ENCODE measurements at places on chromosomes 3 and 15.

DNA sequence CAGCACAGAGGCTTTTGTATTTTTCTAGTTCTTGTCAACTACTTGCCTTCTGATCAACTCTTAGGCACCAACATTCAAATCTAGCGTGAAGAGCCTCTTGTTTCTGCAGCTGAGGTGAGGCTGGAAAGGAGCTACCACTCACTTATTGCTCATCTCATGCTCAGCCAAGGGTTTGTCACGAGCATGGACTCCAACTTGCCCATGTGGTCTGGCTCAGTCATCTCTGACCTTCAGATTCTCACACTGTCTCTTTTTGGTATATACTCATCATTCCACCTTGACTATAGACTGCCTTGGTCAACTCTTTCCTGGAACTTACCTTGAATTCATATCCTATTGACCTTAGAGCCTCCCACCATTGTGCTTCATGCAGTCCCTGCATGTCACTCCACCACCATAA lies 5.2 kb upstream of the GJD2 start:
- no peak for DNase-seq

DNA sequence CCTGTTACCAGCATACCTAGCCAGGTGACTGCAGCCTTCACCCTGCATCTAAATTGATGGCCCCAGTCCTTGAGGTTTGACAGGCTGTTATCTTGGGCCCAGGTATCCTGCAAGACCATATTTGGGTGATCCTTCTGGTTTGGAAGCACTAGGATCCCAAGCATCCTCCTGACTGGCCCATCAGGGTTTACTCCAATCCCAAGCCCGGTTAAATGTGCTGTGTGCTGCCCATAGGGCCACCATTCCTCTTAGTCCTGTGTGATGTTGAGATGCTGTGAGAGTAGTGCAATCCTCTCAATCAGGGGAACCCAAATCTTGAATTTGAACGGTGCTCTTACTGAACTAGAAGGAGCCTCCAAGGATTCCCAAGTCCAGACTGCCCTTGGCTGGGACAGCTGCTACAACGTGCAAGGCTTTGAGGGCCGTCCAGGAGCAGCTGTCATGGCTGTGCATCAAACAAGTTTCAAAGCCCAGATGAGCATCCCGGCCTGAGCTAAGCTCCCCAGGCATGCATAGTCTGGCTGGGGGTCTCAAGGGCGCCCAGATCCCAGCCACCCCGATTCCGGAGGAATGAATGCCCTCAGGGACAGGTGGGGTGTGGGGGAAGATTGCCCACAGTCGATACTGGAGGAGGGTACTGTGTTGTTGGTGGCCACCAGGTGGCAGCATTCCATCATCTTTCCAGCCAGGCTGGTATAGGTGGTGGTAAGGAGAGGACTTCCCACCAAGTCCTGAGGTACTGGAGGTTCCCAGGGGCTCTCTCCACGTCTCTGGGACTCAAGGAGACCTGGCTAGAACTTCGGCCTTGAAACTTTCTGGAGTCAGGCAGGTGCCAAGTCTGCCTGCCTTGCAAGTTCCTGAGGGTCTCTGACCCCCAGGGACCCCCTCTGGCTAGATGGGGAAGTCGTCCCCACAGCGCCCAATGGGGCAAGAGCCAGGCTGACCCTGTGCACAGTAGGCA lies 32.6 kb downstream of the RBM5 start:
- DNase-seq: peak; percentile 47

DNA sequence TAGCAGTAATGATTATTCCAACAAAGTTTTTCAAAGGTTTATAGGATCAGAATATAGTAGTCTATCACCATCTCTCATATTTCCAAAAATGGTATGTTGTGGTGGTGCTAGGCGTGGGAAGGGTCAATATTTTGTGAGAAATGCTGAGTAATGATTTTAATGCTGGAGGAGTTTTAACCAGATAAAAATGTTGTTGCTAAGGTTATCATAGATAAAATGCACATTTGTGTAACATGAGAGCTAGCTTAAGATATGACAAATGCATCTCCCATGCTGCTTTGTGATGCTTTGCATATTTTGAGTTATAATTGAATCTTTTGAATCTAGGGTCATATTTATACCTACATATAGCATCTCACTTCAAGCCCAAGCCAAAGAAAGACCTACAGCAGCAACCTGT lies 103.9 kb upstream of the ROBO1 start:
- peak; percentile 62 for DNase-seq

DNA sequence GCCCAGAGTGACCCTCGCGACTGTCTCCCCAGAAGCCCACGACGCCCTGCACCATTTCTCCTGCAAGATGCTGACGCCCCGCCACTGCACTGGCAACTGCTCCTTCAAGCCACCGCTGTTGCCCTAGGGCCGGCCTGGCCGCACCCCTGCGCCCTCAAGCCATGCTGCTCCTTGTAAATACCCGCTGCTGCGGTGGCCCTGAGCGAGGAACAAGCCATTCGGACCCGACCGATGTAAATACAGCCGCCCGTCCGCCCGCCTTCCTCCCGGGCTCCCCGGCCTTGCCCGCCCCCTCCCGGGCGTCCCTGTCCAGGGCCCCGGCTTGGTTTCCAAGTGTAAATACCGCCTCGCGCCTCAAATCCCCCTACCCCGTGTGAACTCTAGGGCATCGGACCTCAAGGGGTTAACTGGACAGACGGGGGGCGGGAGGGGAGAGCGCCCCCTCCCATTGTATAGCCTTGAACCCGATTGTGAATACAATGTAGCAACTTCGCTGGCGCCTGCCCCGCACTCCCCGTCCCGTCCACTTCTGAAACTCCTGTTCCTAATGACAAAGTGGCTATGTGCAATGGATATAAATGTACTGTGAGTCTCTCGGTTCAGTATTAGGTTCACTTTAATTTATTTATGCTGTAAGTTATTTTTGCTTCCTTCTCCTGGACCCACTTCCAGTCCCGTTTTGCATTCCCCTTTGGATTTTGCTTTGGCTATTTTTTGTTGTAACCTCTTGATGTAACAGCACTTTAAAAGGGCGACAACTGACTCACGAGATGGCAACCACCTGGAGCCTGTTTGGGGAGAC lies 5.9 kb downstream of the RNU6-1 start:
- no peak for DNase-seq

DNA sequence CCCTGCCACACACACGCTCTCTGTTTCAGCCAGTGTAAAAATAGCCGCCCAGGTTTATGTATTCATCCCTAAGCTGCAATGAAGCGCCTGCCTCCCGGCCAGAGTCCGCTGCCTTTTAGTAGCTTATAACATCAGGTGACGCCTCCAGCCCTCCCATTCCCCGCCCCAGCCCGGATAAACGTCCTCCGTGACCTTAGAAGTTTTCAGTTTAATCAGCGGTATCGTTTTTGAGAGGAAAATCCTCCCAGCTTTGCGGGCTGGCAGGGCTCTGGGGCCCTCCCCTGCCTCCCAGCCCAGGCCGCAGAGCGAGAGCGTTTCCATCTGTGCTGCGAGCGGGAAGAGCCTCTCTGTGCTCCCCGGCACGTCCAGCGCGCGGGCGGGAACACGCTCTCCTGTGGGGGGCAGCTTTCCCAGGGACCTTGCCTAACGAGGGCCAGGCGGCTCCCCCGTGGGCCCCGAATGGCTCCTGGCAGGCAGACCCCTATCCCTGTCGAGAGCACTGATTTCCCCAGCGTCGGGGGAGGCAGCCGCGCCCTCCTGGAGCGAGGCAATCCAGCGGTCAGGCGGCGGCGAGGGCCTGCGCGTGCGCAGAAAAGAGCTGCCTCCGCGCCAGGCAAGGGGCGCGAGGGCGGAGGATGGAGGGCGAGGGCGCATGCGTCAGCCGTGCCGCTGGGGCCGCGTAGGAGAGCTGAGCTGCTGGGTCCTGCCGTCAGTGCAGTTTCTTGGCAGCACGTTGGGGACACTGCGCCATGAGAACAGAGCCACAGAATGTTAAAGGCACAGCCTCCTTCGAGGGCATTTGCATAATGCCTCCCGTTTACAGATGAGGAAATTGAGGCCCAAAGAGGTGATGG lies 71.1 kb downstream of the CCNL1 start:
- DNase-seq: peak; percentile 91

DNA sequence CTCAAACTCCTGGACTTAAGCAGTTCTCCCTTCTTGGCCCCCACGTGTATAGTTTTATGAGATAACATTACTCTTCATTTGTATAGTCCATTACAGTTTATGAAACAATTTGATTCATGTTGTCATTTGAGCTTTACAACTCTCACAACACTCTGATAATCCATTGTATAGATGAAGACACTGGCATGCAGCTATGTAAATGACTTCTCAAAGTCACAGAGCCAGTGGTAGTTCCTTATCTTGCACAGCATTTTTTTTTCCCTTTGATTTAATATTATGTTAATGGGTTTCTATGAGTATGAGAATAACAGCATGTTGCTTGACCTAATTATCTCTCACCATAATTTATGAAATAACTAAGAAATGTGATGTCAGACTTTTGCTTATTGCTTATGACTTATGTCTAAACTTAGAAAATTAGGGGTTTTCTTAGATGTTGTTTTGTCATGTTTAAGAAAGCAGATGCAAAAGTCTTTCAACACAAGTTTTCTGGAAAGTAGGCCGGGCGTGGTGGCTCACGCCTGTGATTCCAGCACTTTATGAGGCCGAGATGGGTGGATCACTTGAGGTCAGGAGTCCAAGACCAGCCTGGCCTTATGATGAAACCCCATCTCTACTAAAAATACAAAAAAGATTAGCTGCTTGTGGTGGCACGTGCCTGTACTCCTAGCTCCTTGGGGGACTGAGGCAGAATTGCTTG lies 13.3 kb downstream of the VPS8 start:
- DNase-seq: no peak

DNA sequence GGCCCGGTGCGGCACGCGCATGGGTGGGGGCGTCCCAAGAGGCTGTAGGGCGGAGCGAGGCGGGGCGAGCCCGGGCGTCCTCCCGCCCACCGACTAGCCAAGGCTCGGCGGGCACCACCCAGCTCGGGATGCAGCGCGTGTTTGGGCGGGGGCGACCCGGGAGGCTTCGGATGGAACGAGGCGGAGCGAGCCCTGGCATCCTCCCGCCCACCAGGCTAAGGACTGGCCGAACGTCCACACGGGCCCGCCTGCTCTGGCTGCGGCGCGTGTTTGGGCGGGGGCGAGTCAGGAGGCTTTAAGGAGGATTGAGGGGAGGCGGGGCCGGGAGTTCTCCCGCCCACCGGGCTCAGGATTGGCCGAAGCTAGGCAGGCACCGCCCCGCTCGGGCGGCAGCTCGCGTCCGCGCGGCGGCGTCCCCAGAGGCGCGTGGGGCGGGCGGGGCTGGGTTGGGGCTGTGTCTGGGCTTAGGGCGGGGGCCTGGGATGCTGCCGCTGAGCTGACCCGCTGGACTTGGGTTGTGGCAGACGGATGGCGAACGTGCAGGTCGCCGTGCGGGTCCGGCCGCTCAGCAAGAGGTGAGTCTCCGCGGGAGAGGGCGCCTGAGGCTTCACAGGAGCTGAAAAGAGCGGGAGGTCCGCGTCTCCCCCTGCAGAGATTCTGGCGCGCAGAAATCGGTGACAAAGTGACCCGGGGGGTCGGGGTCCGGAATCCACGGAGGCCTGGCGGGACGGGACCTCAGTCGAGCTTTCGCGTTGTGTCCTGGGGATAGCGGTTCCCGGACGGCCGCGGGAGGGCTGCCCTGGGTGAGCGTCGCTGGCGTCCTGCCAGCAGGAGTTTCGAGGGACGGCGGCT lies at the start of gene STARD9:
Gene STARD9, plus strand, starts transcription at position 419 of the 852 bp plus-strand sequence. Its CDS starts 110 bp downstream, at position 529.
- DNase-seq: peak; percentile 92

GRCh38 chr3:189537135-189537534 lies 94.1 kb upstream of the TP63 start:
- DNase-seq: no peak

DNA sequence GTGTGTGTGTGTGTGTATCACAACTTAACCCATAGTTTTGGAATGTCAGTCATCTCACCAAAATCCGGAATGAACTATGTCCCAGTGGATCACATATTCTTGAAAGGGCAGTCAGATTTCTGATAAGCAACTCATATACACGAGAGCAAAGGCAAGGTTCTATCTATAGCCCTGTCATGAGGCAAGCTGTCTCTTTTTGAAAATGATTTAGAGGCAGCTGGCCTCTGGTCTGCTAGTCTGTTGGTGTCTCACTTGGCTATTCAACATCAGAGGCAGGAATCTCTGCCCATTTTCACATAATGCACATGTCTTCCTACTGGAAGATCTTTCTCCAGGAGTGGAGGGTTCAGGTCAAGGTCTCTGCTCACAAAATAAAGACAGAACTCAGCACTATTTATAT lies 79.8 kb downstream of the CNTN6 start:
- no peak for DNase-seq

DNA sequence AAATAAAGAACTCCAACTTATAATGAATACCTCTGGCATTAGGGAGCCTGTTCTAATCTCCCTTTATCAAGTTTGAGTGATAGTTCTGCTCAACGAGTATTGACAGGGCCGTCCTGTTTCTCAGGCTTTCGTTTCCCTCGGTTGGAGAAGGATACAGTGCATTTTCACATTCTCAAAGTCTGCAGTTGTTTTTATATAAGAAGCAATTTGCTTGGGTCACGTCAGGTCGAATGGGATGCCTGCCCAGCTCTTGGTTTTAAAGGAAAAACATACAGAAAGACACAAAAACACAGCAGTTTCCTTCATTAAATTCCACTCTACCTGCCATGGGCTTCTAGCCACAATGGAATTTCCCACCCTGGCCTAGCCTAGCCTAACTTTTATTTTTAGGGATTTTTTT lies 366.3 kb downstream of the TIGIT start:
- DNase-seq: peak; percentile 77

DNA sequence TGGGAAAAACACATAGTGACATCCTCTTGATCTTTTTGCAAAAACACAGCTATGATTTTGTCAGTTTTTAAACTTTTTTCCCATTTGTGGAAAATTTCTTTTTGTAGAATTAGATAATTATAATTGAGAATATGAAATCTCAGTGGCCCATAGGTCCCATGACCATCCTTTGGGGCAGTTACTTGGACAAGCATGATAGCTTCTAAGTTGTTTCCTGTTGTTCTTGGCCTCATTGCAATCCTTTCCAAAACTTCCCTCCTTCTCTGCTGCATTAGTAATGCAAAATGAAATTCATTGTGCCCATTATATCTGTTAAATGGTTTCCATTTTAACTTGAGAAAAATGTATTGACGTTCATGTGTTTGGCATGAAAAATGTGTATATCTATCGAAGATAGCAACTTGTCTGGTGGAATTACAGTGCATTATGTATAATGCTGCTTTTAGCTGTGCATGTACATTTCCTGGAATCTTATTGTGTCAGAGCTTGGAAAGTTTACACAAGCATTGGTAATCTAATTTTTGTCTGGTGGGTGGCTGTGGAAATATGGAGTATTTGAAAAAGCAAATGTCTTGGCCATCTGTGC lies 70.0 kb downstream of the MDFIC2 start:
- no peak for DNase-seq

DNA sequence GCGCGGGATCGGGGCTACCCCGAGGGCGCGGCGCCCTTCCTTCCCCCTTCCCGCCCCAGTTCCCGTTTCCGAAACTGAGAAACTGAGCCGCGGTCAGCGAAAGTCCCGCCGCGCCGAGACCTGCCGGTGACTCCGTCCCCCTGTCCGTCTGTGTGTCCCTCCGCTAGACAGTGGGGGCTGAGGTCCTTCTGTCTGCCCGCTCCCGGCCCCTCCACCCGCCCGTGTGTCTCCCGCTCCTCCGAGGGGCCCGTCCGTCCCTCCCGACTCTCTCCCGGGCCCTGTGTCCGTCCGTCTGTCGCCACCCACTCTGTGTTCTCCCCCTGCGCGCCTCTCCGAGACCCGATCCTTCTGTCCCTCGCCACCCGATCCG lies 426 bp downstream of the PRKCD start:
- DNase-seq: no peak

GRCh38 chr15:44300572-44300971 lies 12.1 kb downstream of the GOLM2 start:
- DNase-seq: no peak
